ENCODE measurements at places on chromosomes 2 and 18.

DNA sequence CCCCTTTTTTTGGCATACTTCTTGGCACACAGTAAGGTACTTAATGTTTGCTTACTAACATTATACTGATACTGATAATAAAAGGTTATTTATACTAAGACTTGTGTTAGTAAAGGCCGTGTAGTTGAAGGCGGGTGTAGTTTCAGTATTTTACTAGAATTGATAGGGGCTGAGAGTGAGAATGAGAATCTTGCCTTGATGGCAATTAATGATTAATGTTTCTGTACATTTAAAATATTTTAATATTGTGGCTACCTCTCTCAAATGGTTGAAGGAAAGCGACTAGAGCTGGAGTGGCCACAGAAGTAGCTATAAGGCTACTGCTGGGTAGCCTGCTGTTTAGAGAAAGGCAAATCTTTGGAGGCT, 29.3 kb downstream of the PELI1 start:
- DNase-seq = no peak

DNA sequence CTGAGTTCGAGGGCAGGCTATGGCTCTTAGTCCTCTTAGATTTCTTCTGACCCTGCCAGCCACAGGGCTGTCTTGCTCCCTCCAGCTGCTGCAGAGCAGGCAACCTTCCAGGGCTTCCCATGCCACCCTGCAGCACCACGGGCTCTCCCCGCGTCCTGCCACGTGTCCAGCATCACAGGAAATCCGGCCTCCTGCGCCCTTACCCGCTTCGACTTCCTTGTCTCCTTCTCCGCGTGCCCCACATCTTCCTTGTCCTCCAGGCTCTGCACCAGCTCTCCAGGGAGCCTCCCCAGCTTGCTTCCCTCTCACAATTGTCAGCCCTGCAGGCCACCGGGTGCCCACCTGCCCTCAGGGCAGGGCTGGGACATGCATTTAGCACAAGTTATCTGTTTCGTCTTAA, 253.5 kb downstream of the DCDC2C start:
- no peak for DNase-seq

- no peak for DNase-seq
Measured at GRCh38 chr2:97950329-97951154, 45.2 kb downstream of the TMEM131 start.

GRCh38 chr2:240604939-240605716, 18.6 kb downstream of the CAPN10 start:
- no peak for DNase-seq

- no peak for DNase-seq
Measured at GRCh38 chr2:217662984-217663602, 339.7 kb downstream of the TNS1 start.

- DNase-seq = no peak
Measured at GRCh38 chr18:22936515-22936914, 3.4 kb downstream of the RBBP8 start.

DNA sequence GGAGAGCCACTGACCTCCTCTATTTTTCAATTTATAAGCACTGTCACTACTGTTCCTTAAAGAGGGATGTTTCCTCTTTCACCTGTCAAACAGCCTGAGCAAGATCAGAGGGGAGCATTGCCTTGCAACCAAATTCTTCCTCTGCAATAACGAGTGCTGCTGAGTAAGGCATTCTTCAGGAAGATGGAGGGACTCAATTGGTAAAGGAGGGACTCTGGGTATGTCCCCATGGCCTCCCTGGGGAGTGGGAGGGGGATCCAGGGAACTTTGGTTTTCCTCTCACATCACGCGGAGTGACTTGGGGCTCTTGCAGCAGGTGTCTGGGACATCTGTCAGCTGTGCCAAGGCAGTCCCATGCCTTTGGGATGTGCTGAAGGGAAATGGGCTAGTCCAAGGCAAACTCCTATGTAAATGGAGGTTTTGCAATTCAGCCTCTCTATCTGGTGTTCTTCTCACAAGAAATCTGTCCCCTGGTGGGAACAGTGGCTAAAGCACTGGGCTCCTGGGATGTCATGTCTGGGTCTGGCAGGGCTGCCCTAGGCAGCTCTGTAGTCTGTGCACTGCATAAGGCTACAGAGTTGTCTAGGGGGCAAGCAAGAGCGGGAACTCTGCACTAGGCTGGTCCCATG, 14.4 kb upstream of the HES6 start:
- no peak for DNase-seq

- no peak for DNase-seq
Measured at GRCh38 chr18:75533209-75533608, 105.7 kb upstream of the SMIM21 start.

DNA sequence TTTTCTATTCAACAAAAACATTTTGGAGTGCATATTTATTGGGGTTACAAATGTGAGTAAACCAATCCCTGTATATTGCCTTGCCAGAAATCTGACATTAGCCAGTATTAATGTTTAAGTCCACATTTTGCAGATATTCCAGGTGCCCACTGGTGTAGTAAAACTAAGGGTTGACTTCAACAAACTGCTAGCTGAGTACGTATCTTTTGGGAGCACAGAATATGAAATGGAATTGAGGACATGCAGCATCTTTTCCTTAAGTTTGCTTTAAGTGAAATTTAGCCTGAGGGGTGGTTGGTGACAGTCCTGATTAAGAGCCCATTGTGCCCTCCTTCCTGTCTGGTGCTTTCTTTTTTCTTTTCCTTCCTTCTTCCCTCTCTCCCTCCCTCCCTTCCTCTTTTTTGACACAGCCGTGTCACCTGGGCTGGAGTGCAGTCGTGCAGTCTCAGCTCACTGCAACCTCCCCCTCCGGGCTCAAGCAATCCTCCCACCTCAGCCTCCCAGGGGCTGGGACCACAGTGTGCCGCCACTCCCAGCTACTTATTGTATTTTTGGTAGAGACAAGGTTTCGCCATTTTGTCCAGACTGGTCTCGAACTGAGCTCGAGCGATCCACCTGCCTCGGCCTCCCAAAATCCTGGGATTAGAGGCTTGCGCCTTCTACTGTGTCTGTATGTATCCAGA, 1.6 kb downstream of the NUP35 start:
- no peak for DNase-seq

DNA sequence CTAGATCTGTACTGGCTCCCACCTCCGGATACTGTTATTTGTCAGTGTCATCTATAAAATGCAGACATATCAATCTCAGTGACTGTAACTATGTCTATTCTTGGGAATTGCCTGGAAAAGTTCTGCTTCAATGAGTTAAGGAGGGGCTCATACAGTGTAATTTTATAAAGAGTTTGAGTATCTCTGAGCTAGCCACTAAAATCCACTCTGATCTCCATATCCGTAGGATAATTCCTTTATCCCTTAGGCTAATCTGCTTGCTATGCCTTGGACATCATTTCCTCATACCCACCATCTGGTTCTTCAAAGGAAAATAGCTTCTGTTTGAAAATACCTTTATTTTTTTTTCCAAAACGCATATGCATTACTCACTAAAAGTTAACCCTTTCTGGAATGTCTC, 863.2 kb downstream of the SUCLG1 start:
- DNase-seq = no peak

DNA sequence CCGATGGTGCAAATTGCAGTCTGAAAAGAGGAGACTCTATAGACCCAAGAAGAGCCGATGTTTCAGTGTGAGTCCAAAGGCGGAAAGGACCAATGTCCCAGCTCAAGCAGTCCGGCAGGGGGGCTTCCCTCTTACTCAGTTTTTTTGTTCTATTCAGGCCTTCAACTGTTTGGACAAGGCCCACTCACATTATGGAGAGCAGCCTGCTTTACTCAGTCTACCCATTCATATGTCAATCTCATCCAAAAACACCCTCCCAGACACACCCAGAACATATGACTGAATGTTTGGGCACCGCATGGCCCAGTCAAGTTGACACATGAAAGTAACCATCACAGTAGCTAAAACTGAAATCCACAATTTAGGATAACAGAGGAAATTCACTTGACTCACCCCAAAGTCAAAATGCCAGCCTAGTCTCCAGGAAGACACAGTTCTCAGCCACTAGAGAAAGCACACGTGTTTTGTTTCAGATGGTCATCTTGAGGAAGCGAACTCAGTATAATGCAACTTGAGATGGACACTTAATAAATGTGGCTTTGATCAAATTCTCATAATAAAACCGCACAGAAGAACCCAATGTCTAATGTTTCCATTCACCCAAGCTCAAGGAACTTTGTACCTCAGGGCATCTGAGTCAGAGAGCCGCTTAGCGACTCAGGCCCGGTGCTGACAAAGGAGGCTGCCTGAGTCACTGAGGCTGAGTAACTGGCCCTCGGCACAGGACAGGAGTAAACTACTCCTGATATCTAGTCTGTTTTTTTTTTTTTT, 2.4 kb downstream of the FHL2 start:
- no peak for DNase-seq

DNA sequence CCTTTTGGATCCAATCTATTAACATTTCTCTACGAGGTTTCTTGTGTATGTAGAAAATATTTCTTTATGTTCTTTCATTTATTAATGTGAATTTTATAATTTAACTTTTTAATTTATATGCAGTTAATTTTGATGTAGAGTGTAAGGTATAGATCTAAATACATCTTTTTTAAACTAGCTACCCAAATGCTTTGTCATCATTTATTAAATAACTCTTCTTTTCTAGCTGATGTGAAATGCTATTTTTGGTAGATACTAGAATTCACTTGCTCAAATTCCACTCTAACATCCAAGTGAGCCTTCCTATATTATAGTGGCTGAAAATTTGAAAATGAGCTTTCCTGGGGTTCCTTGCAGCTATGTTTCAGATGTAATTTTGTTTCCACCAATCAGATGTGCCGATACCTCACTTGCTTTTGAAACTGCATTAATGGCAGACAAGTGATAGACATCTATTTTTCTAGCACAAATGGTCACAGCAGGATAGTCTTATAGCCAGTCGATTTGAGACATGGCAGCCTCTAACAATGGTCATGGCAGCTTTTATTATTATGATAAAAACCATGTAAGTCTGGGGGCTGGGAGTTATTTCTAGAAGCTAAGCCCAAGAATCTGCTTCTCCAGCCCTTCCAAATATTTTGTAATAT, 10.9 kb upstream of the ICOS start:
- DNase-seq = no peak

- DNase-seq = no peak
Measured at GRCh38 chr2:111676291-111676822, 207.6 kb downstream of the ANAPC1 start.

DNA sequence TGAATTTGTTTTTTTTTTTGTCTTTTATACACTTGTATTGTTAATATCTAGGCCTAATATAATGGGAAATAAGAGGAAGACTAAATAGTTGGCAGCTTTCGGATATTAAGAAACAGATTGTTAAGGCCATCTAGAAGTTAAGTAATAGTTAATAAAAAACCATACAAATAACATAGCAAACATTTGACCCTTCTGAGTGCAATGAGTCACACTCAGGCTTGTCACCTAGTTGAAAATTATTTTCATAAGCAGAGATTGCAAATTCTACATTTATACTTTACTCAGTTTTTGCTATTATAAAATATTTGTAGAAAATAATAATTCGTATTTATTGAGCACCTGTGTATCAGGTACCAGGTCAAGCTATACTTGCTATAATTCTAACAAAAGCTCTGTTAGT, 2.4 kb downstream of the NUP35 start:
- no peak for DNase-seq

- no peak for DNase-seq
Measured at GRCh38 chr18:3972291-3972930, 482.7 kb downstream of the DLGAP1 start.

- peak; percentile 24 for DNase-seq
Measured at GRCh38 chr2:174682007-174682577, 82.2 kb downstream of the CHRNA1 start.

DNA sequence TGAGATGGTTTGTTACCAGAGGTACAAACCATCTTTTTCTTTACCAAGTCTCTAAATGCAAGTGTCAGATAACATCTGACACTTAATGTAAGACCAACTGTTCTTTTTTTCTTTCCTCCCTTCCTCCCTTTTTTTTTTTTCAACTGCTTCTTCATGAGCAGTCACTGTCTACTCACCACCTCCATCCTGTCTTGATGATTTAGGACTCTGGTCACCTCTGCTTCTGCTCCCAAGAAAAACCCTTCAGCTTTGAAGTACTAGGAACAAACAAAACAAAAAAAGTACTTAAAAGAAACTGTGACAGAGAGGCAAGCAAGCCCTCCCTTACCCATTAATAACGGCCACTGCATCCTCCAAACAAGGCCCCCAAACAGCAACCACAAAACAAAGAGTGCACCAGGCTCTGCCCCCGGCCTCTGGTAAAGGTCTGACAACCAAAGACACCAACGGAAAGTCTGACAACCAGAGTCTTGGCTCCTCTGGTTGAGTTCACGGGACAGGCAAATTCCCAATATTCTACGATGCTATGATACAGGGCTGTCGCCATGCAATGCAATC, 141.0 kb downstream of the ARL4C start:
- no peak for DNase-seq

- DNase-seq = no peak
Measured at GRCh38 chr18:37107748-37108522, 279.0 kb downstream of the KIAA1328 start.

GRCh38 chr2:127172306-127172705, 47.8 kb downstream of the CYP27C1 start:
- no peak for DNase-seq

DNA sequence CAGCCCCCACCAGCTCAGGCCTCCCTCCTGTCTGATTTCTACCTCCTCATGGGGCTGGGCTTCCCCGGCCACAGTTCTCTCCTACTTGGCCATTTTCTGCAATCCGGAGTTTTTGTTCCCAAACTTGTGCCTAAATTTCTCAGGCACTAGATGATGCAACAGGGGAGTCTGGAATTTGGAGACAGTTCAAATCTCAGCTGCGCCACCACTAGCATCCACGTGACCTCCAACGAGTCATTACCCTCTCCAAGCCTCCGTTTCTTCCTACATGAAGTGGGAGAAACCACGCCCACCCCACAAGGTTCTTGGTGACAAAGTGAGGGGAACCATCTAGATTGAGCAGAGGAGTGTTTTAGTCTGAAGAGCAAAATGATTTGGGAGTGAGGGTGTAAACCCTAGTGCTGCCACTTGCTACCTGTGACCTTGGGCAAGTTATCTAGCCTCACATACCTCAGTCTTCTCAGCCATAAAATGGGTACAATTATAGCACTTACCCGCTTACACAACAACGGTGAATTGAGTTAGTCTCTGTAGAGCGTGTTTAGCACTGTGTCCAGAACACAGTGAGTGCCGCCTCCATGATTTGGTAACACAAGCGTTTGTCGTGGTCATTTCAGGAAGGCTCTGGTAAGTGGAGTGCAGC, 61.4 kb upstream of the ASAP2 start:
- no peak for DNase-seq

GRCh38 chr2:240355001-240355891, 80.2 kb upstream of the GPC1 start:
- DNase-seq = no peak

DNA sequence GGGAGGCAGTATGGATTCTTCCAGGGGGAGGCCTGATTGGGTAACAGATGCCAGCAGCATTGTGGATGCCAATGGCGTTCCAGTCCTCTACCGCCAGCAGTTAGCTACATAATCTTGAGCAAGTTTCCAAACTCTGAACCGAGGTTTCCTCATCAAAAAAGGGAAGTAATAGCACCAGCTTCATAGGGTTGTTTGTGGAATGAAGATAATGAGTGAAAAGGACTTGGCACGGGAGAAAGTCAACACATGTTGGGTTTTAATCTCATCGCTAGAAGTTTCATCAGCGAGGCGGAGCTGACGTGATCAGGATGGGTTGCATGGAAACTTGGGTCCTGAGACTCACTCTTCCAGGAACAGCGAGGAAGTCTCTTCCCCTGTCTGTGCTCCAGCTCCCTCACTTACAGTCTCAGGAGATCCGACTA, 266.7 kb downstream of the SH3BP4 start:
- DNase-seq = no peak

GRCh38 chr2:79935771-79936657, 368.5 kb downstream of the LRRTM1 start:
- DNase-seq = no peak

GRCh38 chr2:69685321-69686048, 41.9 kb upstream of the AAK1 start:
- DNase-seq = no peak
